Liver (tissue), 10 donors: ENCODE measurements at places on chromosomes 11 and 22. TPM values are rescaled to one million over a fixed set of nuclear protein-coding genes. Genes with fewer than 3 reads are reported as not detected.

GRCh38 chr22:46416520-46416871 lies 81.0 kb downstream of the TRMU start:
- no peak overlapping the region for H3K27ac ChIP-seq
- no peaks in the 10 kb centered on the region for H3K36me3 ChIP-seq
- no peak for DNase-seq
- H3K27me3 ChIP-seq: no peaks in the 10 kb centered on the region
- H3K4me1 ChIP-seq: no peaks in the 10 kb centered on the region

GRCh38 chr22:19758896-19759426 lies 1.6 kb upstream of the TBX1 start:
- peaks cover 31% of the 10 kb centered on the region for H3K4me1 ChIP-seq
- no peak overlapping the region for H3K4me3 ChIP-seq
- H3K27ac ChIP-seq: no peak overlapping the region
- no peak for DNase-seq
- no peaks in the 10 kb centered on the region for H3K36me3 ChIP-seq

DNA sequence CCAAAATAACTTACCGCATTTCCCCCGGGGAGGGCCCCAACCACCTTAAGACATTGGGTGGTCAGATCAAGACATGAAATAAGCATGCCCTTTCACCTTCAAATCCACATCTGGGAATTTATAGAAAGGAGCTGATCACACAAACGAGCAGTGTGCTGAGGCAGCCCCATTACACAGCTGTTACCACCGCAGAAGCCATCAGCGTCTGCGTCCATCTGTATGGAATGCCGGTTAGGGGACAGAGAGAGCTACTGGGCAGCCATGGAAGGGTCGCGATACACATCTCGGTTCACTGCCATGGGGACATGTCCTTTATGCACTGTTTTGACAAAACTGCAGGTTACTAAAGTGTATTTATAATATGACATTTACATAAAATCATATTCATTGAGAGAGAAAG lies 105.1 kb upstream of the LMO1 start:
- no peak for DNase-seq
- H3K4me1 ChIP-seq: no peaks in the 10 kb centered on the region
- no peak overlapping the region for H3K4me3 ChIP-seq
- H3K27ac ChIP-seq: no peak overlapping the region
- H3K27me3 ChIP-seq: no peaks in the 10 kb centered on the region

DNA sequence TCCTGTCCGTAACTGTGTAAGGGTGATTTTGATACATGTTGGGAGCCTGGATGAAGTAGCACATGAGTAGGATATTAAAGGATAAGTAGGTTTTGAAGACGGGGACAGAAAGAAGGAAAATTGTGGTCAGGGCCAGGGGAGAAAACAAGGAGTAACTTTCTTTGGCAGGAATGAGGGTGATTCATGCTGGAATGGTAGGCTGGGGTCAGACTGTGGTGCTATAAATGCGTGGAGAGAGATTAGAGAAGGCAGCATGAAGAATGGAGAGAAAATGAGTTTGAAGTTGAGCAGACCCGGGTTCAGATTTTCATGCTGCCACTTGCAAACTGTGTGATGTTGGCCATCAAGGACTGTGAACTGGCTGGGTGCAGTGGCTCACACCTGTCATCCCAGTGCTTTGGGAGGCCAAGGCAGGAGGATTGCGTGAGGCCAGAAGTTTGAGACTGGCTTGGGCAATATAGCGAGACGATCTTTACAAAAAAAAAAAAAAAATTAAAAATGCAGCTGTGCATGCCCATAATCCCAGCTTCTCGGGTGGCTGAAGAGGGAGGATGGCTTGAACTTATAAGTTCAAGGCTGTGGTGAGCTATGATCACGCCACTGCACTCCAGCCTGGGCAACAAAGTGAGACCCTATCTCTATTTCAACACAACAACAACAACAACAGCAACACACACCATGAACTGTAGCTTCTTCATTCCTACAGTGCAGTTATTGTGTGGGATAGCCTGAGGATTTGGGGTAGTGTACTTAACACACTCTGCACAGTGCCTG lies 22.3 kb downstream of the ZBTB16 start:
- H3K4me3 ChIP-seq: no peak overlapping the region
- peaks cover 71% of the 10 kb centered on the region for H3K4me1 ChIP-seq
- H3K27me3 ChIP-seq: no peaks in the 10 kb centered on the region
- no peaks in the 10 kb centered on the region for H3K36me3 ChIP-seq

- DNase-seq: no peak
- H3K36me3 ChIP-seq: no peaks in the 10 kb centered on the region
- peak overlapping the region; percentile 62 for H3K4me3 ChIP-seq
- H3K27ac ChIP-seq: no peak overlapping the region
- H3K27me3 ChIP-seq: no peaks in the 10 kb centered on the region
- H3K4me1 ChIP-seq: peaks cover 23% of the 10 kb centered on the region
Observed at GRCh38 chr11:22194306-22194705, 1.4 kb downstream of the ANO5 start.

CATSPERZ gene
- not detected for polyA plus RNA-seq

HBG1 gene
- polyA plus RNA-seq: not detected

ISX gene
- polyA plus RNA-seq: not detected

RGL4 gene
- 0.37 TPM for polyA plus RNA-seq

OOSP2 gene
- polyA plus RNA-seq: not detected
